KBM-7 (cell line): ENCODE measurements at places on chromosomes 12 and 14.
A peak's percentile ranks its signal among the peaks of the same experiment; 100 is the strongest.

GRCh38 chr12:114670291-114670980, 13.5 kb downstream of the TBX3 start:
- no peak for DNase-seq

- peak; percentile 8 for DNase-seq
Observed at GRCh38 chr12:20631711-20632110, 63.4 kb upstream of the SLCO1C1 start.

GRCh38 chr12:7013101-7013500, 5.2 kb downstream of the LPCAT3 start:
- no peak for DNase-seq

- no peak for DNase-seq
Observed at GRCh38 chr12:110853836-110854235, 7.0 kb downstream of the CCDC63 start.

- DNase-seq: peak; percentile 54
Observed at GRCh38 chr12:26845057-26845666, 12.2 kb upstream of the ITPR2 start.

DNA sequence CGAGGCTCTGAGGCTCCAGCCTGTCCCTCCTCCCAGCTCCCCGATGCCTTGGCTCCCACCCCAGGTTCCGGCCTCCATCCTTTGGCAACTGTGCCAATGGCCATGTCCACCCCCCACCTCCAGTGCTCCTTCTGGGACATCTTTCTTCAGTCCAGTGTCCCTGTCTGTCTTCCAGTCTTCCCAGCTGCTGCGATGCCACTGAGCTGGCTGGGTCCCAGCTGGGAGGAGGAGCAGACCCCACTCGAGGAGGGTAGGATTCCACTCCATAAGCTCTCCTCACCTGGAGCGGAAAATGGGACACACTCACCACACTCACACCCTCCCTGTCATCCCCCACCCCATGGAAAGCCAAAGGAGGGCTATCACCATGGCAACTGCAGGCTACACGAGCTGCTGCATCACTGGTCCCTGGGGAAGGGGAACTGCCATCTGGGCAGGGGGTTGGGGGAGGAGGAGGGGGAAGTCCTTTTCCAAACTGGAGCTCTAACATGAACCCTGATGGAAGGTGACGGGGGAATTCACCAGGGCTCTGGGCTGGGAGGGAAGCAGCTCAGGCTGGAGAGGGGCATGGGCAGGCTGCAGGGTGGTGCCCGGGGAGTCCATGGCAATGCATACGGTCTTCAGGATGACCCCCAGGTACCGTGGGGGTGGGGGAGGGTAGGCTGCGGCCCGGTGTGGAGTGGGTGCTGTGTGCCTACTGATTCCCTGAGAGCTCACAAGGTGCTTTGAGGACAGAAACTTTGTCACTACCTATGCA, 94.3 kb downstream of the LRRC74A start:
- DNase-seq: no peak

GRCh38 chr12:53951577-53952334, 2.9 kb upstream of the HOXC12 start:
- no peak for DNase-seq

DNA sequence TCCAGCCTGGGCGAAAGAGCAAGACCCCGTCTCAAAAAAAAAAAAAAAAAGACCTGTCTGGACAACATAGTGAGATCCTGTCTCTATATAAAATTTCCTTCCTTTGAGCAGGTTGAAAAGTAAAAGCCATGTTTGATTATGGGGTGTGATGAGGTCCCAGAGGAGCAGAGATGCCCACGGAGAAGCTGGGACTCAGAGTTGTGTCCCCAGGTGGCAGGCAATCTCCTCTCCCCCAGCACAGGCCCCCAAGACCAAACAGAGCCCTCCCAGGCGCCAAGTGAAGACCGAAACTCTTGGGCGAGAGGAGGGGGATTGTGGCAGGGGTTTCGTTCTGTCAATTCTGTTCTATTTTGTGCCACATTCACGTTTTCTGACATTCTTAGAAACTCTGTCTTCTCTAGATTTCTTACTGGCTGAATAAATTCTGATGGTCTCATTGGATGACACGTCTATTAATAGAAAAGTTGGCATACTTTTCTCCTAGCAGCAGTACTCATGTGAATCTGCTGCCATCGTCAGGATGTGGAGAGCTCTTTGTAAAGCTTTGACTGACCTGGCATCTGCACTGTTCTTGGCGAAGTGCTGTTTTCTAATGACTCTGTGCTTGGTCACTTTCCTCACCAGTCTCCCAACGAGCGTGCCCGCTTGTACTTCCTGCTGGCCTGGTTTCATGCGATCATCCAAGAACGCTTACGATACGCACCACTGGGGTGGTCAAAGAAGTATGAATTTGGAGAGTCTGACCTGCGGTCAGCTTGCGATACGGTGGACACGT, 43.4 kb downstream of the HSP90AA1 start:
- DNase-seq: no peak

- no peak for DNase-seq
Observed at GRCh38 chr14:50311337-50311971, 575 bp downstream of the L2HGDH start.

DNA sequence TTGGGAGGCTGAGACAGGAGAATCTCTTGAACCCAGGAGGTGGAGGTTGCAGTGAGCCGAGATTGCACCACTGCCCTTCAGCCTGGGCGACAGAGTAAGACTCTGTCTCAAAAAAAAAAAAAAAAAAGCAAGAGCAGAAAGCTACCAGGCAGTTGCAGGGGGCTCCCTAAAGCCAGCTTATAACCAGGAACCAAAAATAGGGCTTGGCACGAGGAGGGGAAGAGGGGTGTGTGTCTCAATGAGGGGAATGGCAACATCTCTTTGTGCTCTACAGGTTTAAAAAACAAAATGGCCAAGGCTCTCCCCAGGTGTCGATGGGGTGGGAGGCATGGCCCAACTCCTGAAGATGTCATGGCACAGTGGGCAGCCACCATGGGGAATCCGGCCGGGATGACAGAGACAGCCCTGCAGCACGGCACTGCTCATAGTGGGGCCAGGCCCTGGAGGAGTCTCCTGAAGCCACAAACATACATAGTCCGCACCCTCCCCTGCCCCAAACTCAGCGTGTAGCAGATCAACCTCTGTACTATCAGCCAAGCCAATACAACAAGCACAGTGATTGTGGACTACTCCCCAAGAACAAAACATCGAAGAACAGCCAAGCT, 16.0 kb upstream of the EIF5 start:
- DNase-seq: no peak

DNA sequence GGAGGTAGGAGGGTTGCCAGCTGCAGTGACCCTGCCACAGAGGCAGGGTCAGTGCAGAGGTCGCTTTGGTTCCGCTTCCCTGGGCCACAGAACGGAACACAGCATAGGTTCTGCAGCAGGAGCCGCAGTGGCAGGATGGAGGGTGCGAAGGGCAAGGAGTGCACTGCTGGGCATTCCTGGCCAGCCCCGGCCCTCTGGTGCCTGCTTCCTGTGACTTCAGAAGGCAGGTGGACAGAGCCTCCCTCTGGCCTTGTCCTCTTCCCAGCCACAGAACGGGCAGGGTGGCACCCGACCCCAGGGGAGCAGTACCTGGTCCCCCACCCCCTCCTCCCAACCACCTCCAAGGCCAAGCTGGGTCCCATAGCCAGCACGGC, 37.7 kb downstream of the SLC8B1 start:
- DNase-seq: no peak
